Epithelial cell of proximal tubule (primary cell): ENCODE measurements at places on chromosomes 2 and 18. TPM values are rescaled to one million over a fixed set of nuclear protein-coding genes. Genes with fewer than 3 reads are reported as not detected.

C1GALT1C1L gene
- total RNA-seq: 0.29 and 1.1 TPM in 2 replicates

TMEM200C gene
- total RNA-seq: 0.29 and 0.92 TPM in 2 replicates

POMC gene
- total RNA-seq: 0.75 and 4.5 TPM in 2 replicates

- DNase-seq: peak; percentile 42
These were observed 10.3 kb downstream of the EDAR start for GRCh38 chr2:108978709-108979111.

- DNase-seq: no peak
These were observed 70.7 kb downstream of the CABLES1 start for GRCh38 chr18:23205980-23206379.

GRCh38 chr2:212777020-212777491, 238.5 kb upstream of the ERBB4 start:
- peak; percentile 10 for DNase-seq

GRCh38 chr2:72911256-72911655, 6.1 kb upstream of the EMX1 start:
- DNase-seq: peak; percentile 74

DNA sequence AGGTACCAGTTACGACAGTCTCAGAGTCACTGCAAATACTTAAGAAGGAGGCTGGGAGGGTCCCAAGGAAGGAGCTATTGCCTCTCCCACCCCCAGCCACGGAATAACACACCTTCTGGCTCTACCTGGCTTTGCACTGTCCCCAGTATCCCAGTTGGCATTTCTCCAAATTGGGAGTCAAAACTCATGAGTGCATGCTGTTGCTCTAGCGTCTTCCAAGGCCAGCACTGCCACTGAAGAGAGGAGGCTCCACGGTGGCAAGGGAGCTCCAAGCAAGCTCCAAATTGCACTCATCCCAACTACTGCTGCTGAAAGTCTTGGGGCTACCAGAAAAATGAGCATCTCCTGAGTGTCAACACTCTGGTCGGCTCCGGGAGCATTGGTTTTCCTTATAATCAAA, 1.6 kb downstream of the SCTR start:
- no peak for DNase-seq

GRCh38 chr2:241036397-241036963, 38.1 kb downstream of the SNED1 start:
- no peak for DNase-seq

GRCh38 chr2:54475919-54476318, 19.8 kb downstream of the SPTBN1 start:
- no peak for DNase-seq

GRCh38 chr2:162433491-162433890, 89.6 kb downstream of the GCA start:
- no peak for DNase-seq

DNA sequence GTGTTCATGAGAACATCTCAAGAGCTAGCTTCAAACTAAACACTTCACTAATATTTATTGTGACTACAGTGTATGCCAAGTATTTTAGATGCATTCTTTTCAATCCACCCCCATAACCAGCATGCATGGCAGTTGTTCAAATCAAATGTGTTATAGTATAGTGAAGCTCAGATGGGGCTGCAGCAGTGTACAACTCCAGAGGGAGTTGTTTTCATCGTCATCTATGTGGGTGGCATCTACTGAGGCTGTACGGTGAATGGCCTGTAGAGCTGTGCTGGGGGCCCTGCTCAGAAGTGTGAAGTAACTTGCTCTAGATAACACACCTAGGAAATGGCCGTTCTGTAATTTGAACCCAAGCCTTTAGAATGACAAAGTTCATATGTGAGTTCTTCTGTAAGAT, 71.8 kb upstream of the LRATD1 start:
- no peak for DNase-seq

- no peak for DNase-seq
These were observed 23.7 kb downstream of the FAM178B start for GRCh38 chr2:96962567-96963203.

DNA sequence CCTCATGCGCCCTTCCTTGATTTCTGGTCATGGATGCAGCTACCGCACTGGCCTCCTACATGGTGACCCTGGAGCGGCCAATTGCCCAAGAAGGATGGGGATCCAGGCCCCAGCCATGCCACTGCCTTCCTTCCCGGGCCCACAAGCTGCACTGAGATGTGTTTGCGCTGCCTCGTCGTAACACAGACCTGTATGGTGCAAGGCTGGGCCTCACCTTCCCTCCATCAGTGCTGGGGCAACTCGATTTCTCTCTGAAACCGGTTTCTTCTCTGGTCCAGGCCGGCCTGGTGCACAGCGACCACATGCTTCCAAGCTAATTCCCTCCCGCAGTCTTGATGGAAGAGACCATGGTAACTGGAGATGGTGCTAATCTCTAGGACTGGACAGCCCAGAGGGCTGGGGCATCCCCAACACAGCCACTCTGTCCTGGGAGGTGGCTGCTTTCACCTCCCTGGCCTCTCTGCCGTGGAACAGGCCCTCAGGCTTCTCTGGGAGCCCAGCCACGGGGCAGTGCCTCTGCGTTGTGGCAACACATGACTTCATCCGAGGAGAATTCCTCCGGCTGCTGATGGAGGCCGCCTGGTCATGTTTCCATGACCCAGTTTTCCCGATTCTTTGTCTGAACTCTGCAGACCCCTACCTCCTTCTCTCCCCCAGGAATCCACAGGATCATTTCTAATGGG, 184.2 kb downstream of the GLI2 start:
- no peak for DNase-seq

DNA sequence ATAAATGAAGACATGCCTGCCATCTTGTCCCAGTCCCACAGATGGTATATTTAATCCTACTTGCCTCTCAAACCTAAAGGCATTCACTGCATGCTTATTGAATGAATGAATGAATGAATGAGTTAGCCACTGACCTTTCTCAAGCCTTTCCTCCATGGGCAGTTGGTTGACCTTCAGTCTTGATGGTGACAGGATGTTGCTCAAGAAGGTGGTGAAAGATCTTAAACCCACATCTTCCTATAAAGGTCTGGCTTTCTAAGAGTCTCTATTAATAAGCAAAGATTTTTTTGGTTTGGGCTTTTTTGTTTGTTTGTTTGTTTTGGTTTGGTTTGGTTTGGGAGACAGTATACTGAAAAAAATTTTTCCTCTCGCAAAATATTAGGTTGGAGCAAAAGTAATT, 41.7 kb downstream of the KIAA2012 start:
- no peak for DNase-seq

DNA sequence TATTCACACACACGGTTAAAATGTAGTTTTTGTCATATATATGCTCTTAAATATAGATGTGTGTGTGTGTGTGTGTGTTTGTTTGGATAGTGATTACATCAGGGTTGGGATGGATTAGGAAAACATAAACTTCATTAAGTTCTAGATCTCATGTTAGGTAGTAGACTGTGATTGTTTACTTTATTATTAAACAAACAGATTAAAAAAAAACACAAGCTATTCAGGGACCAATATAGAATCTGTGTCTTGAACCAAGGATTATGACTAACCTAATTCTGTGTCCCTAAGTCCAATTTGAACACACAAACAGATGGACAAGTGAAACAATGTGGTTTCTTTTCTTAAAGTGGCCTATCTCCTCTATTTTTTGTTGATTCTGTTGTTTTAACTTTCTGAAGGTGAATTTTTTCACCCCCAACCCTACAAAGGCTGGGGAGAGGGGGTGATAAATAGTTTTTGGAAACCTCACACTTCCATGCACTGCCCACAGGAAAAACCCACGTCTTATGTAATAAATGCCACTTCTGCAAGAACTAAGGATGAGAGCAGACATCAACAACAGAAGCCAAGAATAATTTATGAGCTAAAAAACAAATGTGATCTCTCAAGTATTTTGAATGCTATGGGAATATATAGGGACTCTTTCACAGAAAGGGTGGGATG, 40.7 kb downstream of the IL1R2 start:
- DNase-seq: no peak
